ENCODE measurements at places on chromosomes 5 and 9.
A peak's percentile ranks its signal among the peaks of the same experiment; 100 is the strongest.

GRCh38 chr5:159412284-159413046 lies 82.2 kb upstream of the IL12B start:
- DNase-seq = no peak

DNA sequence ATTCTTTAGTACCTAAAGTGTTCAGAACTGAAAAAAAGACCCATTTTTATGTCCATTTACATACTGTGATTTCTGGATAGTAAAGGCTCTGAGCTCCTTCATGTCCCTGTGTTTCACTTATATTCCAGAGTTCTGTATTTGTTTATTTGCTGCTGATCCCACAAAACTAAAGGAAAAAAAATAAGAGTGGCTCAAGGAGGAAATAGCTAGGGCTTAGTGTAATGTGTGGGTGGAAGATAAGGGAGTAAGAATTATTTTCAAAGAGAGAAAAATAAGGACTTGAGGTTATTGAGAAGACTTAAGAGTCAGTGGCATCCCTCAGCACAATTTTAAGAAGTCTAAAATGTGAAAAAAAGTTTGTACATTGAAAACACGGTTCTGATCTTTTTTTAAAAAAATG lies 46.0 kb downstream of the ENTREP1 start:
- DNase-seq = no peak

GRCh38 chr9:127700594-127701255 lies 6.1 kb upstream of the CFAP157 start:
- no peak for DNase-seq

GRCh38 chr5:132370181-132370970 lies 866 bp downstream of the SLC22A5 start:
- DNase-seq = no peak

- DNase-seq = no peak
These were observed 409.9 kb upstream of the ADAMTS16 start for GRCh38 chr5:4730279-4730678.

DNA sequence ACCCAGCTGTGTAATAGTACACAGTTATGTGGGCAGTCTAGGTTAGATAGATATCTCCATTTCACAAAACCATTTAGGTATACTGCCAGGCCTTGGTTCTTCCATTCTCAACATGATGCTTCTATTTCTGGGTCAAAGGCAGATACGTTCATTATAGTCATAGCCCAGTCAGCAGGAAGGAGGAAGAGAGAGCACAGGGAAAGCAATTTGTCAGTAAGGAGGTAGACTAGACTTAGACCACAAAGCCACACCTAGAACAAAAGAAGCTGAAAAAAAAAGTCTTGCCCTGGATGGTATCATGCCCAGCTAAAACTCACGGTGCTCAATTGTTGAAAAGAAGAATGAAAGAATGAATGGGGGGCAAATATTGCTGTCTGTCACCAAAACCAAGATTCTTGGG lies 7.6 kb downstream of the INVS start:
- DNase-seq = no peak

DNA sequence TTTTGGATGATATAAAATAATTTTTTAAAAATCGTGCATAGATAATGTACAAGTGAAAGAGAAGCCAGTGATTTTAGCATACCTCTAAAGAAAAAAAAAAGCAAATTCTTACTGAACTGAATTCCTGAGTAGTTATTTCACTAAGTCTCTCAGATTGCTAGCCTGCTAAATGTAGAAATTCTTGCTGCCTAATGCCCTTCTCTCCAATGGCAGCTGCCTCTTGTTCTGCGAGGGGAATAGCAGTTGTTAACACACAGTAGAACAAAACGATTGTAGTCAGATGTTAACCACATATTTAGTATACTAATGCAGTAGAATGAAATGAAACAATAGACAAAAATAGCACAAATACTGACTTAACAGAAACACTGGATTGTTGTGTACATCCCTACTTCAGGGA lies 26.8 kb downstream of the SMAD5 start:
- no peak for DNase-seq

DNA sequence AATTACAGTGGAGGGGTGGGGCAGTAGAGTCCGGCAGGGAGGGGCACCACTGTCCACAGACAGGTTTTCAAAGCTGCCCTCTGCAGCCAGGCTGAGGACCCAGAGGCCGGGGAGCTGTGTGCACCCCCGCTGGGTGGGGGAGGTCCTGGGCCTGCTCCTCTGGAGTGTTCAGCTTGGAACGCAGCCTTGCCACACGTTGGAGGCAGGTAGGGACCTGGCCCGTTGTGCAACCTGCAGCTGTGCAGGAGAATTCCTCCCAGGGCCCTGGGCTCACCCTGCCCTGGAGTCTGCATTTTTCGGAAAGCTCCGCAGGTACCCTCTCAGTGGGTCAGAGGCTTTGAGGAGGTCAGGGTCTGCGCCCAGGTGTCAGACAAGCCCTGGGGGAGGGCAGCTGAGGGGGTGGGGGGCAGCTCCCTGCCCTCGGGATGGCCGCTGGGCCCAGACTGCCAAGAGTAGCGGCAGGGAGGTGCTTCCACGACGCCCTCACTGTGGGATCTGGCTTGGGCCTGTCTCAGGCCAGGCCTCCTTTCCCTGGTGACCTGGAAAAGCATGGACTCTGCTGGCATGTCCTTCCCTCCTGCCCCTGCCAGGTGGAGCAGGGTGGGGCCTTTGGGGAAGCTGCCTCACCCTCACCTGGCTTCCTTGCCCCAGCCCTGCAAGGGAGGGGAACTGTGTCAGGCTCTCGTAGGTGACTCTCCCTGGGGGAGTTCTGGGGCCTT lies 29.5 kb downstream of the RXRA start:
- no peak for DNase-seq

DNA sequence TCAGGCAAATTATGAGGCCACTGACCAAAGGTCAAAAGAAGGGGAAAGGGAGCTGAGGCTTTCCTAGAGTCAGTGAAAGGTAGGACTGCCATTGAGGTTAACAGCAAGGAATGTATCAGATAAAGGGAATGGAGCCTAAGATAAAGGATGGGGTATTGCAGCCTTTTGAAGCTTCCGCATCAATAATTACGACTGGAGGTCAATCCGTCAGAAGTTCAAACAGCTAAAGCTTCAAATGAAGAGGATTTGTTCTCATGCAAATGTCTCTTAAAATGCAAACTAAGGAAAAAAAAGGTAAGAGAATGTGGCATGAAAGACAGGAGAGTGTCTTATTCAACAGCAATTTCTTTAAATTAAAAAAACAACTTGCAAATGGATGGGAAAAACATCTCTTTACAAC lies 341.1 kb upstream of the RGMB start:
- no peak for DNase-seq

DNA sequence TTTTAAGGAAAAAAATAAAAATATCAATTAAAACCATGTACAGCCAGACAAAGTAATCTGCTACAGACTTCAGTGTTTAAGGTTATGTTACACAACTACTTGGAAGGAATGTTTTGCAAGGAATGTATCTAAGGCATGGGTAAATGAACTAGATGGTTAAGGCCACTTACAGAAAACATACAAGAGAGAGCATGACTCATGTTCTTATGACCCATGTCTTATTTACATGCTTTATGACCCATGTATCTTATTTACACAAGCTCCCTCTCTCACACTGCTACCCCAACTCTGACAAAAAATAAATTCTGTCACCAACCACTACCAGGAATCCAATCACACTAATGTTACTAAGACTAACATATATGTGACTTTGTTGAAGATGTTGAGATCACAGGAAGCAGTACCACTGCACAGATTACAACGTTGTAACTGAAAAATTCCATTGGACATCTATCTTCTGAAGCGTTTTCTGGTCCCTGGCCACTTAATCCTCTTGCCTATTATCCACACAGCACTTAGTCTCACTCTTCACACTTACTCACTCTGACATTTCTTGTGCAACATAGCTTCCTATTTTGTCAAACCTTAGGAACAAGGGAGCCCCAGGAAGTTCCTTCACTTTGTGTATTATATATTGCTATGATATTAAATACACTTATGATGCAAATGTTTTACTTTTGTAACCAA lies 1630.1 kb upstream of the C9orf72 start:
- no peak for DNase-seq

GRCh38 chr9:9949978-9950377 lies 662.8 kb downstream of the PTPRD start:
- no peak for DNase-seq

DNA sequence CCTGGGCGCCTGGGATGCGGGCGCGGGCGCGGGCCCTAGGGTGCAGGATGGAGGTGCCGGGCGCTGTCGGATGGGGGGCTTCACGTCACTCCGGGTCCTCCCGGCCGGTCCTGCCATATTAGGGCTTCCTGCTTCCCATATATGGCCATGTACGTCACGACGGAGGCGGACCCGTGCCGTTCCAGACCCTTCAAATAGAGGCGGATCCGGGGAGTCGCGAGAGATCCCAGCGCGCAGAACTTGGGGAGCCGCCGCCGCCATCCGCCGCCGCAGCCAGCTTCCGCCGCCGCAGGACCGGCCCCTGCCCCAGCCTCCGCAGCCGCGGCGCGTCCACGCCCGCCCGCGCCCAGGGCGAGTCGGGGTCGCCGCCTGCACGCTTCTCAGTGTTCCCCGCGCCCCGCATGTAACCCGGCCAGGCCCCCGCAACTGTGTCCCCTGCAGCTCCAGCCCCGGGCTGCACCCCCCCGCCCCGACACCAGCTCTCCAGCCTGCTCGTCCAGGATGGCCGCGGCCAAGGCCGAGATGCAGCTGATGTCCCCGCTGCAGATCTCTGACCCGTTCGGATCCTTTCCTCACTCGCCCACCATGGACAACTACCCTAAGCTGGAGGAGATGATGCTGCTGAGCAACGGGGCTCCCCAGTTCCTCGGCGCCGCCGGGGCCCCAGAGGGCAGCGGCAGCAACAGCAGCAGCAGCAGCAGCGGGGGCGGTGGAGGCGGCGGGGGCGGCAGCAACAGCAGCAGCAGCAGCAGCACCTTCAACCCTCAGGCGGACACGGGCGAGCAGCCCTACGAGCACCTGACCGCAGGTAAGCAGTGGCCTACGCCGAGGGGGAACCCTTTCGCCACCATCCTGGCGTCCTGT lies at the start of gene EGR1:
EGR1 (plus strand) TSS at position 219 of the 864 bp plus-strand sequence; CDS start at position 502, 283 bp downstream.
- DNase-seq = peak; percentile 94

DNA sequence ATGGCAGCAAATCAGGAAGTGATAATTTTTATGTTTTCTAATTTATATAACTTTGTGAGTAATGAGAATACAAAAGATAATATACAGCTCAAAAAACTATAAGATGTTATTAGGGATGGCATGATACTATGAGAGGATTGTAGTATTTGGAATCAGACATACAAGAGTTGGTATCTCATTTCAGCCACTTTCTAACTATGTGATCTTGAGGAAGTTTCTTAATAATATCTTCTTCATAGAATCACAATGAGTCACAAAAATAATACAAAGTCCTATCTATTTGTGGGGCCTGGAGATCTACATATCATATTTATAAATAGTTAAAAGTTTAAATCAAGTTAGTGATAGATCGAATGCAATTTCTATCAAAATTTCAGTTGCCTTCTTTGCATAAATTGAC lies 23.7 kb upstream of the TMED7 start:
- no peak for DNase-seq

DNA sequence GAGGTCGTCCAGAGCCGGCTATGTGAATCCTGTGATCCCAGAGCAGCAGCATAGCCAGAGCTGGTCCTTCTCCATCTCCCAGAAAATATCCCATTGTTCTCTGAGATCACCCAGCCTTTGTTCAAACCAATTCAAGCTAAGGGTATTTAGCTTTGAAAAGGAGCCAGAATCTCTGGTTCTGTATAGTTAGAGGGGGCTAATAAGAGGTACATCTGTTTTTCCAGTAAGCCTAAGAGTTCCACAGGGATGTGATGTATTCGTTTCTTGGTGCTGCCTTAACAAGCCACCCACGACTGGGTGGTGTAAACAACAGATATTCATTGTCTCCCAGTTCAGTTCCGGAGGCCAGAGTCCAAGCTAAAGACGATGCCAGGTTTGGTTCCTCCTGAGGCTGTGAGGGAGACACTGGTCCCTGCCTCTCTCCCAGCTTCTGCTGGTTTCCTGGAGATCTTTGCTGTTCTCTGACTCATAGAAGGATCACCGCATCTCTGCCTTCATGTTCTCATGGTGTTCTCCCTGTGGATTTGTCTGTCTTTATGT lies 344.8 kb downstream of the MTRR start:
- no peak for DNase-seq

GRCh38 chr5:1386274-1386717 lies 41.4 kb upstream of the CLPTM1L start:
- no peak for DNase-seq

DNA sequence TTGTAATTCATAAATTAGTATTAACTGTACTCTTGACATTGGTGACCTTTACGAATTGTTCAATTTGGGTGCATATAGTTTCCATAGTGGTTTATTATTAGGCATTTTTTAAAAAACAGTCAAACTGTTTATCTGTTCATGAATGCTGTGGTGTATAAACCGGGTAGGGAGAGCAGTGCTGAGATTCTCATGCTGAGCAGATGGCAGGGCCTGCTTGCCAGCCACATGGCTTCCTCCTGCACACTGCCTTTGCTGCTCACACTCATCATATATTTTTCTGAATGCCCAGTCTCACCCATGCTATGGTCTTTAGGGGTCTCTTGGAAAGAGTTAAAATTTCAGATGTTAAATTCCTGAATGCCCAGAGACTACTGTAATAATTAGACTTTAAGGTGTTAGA lies 40.8 kb downstream of the NNT start:
- no peak for DNase-seq

GRCh38 chr9:127873223-127873691 lies 4.2 kb downstream of the AK1 start:
- no peak for DNase-seq

DNA sequence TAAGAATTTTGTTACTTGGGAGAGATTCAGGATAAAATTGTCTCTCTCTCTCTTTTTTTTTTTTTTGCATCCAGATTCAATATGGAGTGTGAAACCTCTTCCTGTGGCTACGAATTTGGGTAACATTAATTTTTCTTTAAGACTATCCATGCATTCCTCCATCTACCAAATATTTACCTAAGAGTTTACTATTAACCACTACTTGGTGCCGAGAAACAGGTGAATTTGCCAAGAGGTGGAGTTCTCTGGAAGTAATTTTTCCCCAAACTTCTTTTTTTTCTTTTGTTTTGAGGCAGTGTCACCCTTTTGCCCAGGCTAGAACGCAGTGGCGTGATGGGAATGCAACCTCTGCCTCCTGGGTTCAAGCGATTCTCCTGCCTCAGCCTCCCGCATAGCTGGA lies 206.3 kb upstream of the VLDLR start:
- no peak for DNase-seq

DNA sequence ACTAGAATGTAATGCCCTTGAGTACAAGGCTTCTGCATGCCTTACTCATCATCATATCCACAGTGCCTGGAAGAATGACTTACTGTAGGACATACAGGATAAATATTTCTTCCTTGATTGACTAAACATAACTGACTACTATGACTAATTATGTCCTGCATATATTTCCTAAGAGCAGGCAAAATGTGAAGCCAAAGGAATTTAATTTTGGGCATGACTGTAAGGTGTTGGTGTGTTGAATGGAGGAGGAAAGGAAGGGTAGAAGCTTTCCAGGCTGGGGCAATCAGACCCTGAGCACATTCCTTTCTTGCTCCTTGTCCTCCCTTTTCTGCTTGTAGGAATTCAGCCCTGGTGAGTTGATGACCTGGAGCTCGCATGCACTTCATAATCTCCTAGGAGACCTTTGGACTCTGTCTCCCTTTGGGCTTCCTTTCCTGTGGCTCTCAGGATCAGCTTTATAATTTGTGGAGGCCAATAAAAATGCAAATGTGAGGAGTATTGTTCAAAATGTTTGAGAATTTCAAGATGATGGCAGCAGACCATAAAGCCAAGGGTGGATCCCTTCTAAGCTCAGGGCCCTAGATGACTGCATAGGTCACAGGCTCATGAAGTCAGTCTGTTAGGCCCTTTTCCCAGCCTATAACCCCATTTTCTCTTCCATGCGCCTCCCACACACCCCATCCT lies 174.0 kb downstream of the HMHB1 start:
- DNase-seq = no peak

GRCh38 chr5:54868511-54869483 lies 116.6 kb downstream of the ESM1 start:
- DNase-seq = no peak

GRCh38 chr5:149186506-149186905 lies 45.2 kb downstream of the ABLIM3 start:
- no peak for DNase-seq
